ENCODE measurements at places on chromosomes 1 and 21.

- DNase-seq = no peak
Measured at GRCh38 chr1:72568113-72568512, 285.8 kb upstream of the NEGR1 start.

GRCh38 chr1:116329524-116330341, 43.3 kb upstream of the ATP1A1 start:
- no peak for DNase-seq

GRCh38 chr1:152035539-152036266, 1.1 kb downstream of the S100A11 start:
- DNase-seq = no peak

GRCh38 chr1:77281491-77282186, at the start of gene AK5:
Gene AK5, plus strand, starts transcription at chr1:77282019. Its CDS starts 295 bp downstream, at chr1:77282314.
- DNase-seq = no peak

DNA sequence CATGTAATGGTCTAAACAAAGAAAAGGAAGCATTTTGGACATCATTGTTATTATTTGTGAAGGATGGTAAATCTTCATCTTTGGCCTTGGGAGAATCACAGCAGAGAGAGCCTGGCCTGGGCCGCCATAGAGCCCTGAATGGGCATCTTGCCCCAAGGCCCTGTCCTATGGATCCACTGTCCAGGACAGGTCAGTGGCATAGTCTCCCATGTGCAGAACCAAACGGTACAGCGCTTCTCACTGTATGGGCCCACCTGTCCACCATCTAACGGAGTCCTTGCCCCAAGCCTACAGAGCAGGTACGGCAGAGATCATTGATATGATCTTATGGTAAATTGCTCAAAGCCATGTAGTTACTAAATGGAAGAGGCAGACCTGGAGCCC, 185.7 kb downstream of the FOXD2 start:
- no peak for DNase-seq

- no peak for DNase-seq
Measured at GRCh38 chr21:45102391-45102932, 28.1 kb downstream of the ADARB1 start.

DNA sequence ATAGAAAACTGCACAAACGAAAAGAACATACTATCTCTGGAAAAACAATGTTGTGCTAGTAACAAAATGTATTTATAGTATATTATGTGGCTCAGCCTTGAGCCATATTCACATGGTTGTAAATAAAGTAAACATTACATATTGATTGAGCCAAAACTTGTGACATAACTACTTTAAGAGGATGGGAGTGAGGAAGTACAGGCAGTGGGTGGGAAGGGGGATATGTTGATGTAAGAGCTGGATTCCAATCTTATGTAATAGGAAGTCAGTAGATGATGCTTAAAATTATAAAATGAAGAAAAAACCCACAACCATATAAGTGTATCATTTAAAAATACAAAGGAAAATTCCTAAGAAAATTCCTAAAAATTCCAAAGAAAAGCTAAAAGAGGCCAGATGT, 42.7 kb downstream of the RHOU start:
- DNase-seq = no peak

GRCh38 chr1:100862591-100862990, 32.1 kb downstream of the EXTL2 start:
- DNase-seq = no peak

DNA sequence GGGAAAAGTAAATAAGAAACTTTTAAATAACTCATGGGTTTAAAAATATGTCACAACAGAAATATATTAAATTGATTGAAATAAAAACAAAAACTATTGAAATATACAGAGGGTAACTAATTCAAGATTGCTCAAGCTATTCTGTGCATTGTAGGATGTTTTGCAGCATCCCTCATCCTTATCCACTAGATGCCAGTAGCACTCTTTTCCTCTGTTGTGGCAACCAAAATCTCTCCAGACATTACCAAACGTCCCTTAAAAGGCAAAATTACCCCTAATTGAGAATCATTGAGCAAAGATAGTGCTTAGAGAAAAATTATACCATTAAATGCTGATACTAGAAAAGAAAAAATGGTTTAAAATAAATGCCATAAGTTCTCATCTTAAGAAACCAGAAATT, 682.6 kb downstream of the RWDD3 start:
- DNase-seq = no peak

DNA sequence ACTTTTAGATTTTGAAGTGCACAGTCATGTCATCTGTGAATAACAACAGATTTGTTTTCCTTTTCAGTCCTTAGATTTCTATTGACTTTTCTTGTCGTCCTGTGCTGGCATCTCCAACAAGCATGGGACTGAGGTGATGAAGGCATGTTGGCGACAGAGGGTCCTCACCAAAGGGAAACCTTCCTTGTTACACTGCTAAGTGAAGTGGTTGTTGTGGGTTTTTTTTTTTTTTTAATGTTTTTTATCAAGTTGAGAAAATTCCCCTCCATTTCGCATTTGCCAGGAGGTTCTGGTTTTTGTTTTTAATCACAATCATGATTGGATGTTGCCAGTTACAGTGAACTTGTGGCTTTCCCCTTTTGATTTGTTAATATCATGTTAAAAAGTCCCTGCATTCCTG, 24.0 kb downstream of the AGPAT3 start:
- no peak for DNase-seq

DNA sequence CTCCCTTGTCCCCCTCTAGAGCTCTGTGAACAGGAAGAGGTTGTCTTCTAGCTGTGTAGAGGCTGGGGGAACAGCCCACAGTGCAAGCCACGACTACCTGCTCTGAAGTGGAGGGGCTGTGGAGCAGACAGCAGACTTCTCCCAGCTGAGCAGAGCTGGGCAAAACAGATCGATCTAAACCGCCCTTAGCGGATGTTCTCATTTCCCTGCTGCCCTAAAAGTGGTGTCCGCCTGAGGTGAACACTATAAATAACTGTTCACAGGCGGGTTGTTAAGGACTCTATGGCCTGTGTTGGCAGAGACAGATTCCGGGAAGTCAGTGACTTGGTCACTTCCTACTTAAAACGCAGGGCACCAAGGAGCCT, 203.2 kb downstream of the RHOU start:
- peak; percentile 40 for DNase-seq

GRCh38 chr1:51518033-51518585, 957 bp downstream of the EPS15 start:
- peak; percentile 32 for DNase-seq

DNA sequence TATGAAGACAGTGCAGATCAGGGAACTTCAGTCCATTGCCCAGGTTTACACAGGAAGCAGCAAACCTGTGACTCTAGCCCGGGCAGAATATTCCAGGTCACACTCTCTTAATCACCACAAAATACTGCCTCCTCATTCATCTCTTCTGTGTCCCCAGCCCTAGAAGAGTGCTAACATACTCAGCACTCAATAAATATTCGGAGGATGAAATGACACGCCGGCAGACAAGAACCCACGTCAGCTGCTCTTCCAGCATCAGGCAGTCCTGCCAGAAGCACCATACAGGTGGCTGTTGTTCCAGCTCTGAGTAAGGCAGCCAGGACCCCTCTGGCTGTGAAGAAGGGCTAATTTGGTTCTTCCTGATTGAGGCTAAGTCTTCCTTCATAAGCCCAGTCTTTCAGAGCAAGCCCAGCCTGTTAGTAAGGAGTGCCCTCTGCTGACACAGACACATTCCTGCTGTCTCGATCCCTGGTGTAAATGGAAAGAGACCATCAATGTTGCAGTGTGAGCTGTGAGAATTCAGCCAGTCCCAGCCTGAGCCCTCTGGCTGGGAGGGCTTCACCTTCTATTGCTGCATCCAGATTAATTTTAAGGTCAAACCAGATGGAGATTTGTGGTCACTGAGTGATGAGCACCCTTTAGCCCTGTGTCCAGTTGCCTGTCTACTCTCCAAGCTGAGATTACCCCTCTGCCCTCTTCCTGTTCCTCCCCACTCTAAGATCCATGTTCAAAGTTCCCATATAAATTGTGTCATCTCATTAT, 45.0 kb upstream of the KIRREL1 start:
- no peak for DNase-seq

DNA sequence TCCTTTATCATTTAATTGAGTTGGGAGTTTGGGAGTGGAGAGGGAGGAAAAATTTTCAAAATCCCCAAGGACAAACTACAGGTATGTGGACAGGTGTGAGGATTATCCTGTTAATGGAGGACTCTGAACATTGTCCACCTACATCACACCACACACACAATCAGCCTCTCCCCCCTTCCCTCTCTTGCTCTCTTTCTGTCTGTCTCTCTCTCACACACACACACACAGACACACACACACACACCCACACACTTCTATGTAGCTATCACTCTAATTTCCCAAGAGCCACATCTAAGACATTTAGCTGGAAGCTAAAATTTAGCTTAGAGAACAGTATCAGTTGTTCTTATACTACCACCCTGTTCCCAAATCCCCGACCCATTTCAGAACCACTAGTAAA, 1.5 kb downstream of the S100A8 start:
- no peak for DNase-seq

DNA sequence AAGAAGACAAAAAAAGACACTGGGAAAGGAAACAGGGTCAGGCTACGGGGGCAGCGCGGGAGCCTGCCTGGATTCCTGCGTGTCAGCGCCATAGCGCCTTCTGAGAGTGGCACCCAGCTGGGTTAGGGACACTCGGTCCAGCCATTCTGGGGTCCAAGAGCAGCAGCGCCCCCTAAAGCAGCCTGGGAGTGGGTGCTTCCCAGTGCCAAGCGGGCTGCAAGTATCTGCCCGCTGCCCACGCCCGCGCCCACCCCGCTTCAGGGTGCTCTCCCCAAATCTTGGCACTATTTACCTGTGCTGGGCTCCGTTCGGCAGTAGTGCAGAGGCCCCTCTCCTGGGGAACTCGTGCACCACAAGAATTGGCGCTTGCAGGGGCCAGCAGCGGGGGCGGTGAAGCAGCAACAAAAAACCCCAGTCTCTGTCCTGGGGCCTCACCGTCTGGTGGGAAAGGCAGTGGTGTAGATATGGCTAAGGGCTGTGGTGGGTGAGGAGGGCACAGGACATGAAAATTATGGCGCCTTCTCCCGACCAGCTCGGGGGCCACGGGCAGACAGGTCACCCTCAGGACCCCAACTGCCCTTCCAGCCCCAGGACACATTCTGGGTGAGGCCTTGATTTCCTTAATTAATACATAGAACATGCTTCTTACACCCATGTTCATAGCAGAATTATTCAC, 24.1 kb upstream of the LBR start:
- no peak for DNase-seq

DNA sequence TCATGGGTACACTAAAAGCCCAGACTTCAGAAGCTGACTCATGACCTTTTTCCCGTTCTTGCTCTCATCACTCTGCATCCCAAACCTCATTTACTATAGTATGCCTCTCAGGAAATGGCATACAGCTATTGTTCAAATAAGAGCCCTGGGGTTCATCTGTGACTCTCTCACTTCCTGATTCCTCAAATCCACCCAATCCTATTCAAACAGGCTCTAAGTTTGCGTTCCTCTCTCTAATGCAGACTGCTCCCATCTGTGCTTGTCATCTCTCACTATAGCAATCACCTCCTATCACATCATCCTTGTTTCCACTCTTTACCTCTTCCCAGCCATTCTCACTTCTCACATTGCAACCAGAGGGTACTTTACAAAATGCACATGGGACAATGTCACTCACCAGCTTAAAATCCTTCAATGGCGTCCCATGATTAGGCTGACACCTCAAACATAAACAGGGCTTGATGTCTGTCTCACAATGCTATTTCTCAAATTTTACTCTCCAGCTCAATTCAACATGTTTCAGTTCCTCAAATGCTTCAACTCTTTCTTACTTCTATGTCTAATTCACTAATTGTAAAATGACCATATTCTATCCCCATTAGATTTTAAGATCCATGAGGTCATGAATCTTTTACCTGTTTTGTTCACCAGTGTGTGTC, 408.4 kb downstream of the NTNG1 start:
- DNase-seq = no peak

GRCh38 chr1:197976368-197976767, 59.2 kb downstream of the LHX9 start:
- no peak for DNase-seq

GRCh38 chr1:235013512-235013911, 115.1 kb downstream of the TOMM20 start:
- no peak for DNase-seq

DNA sequence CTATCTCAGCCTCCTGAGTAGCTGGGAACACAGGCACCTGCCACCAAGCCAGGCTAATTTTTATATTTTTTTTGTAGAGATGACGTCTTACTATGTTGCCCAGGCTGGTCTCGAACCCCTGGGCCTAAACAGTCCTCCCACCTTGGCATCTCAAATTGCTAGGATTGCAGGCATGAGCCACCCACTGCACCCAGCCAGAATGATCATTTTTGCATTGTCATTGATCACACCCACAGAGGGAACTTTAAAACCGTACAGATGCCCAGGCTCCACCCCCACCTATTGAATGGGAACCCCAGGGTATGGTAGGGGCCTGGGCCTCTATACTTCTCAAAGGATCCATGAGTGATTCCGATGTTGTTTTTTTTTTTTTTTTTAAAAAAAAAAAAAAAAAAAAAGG, 36.7 kb downstream of the ETNK2 start:
- DNase-seq = no peak

- DNase-seq = no peak
Measured at GRCh38 chr1:208272311-208272710, 28.1 kb upstream of the PLXNA2 start.

GRCh38 chr1:64663668-64664067, 81.2 kb upstream of the RAVER2 start:
- no peak for DNase-seq

DNA sequence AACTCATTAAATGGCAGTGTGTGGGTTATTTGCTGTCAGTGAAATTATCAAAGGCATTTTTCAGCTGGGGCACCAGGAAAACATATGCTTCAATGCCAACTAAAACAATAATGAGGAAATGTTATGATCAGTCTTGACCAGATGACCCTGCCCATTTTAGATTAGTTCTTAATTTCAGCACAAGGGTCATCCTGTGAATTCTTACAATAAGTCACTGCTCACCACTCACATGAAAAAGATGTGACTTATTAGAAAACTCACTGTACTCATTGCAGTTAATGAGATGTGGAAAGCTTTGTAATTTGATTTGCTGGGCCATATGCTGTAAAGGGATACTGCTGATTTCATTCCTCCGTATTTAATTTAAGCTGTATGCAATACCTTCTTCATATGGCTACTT, 178.5 kb upstream of the LMO4 start:
- DNase-seq = no peak

- DNase-seq = no peak
Measured at GRCh38 chr1:184176058-184176457, 124.5 kb downstream of the TSEN15 start.

DNA sequence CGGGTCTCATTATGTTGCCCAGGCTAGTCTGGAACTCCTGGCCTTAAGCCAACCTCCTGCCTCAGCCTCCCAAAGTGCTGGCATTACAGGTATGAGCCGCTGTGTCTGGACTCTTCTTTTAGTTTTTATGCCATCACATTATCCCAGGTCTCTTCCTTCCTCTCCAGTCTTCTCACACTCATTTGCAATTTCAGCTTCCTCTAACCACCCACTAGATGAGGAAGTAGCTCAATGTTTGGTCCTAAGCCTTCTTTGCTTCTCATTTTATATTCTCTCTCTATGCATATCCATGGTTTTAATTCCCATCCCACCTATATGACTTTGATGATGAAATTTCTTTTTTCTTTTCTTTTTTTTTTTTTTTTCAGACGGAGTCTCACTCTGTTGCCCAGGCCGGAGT, 3.1 kb upstream of the ZBTB8A start:
- no peak for DNase-seq

Data from uterus (tissue), 4 donors.